ENCODE measurements at places on chromosomes 7 and 10.

GRCh38 chr10:99852481-99853213, 70.2 kb downstream of the ABCC2 start:
- no peak for DNase-seq

DNA sequence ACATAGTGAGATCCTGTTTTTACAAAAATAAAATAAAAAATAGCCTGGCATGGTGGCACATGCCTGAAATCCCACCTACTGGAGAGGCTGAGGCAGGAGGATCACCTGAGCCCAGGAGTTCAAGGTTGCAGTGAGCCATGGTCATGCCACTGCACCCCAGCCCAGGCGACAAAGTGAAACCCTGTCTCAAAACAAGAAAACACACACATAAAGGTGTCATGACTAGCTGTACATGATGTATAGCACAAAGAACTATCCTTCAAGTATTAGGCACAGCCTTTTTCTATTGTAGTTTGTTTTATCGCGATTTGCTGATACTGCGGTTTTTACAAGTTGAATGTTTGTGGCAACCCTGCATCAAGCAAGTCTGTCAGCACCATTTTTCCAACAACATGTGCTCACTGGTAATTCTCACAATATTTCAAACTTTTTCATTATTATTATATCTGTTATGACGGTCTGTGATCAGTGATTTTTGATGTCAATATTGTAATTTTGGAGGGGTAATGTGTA, 11.5 kb upstream of the SNX13 start:
- no peak for DNase-seq

GRCh38 chr7:42493436-42494198, 256.6 kb upstream of the GLI3 start:
- peak; percentile 67 for DNase-seq

GRCh38 chr7:48052748-48053147, 17.4 kb downstream of the C7orf57 start:
- DNase-seq: peak; percentile 53

GRCh38 chr7:120740348-120740747, 117.6 kb downstream of the TSPAN12 start:
- DNase-seq: no peak

GRCh38 chr10:30749385-30749784, 119.8 kb upstream of the LYZL2 start:
- no peak for DNase-seq
